ENCODE measurements at places on chromosomes 6 and 20.

- DNase-seq = no peak
Measured at GRCh38 chr20:15628851-15629353, 944.3 kb downstream of the KIF16B start.

DNA sequence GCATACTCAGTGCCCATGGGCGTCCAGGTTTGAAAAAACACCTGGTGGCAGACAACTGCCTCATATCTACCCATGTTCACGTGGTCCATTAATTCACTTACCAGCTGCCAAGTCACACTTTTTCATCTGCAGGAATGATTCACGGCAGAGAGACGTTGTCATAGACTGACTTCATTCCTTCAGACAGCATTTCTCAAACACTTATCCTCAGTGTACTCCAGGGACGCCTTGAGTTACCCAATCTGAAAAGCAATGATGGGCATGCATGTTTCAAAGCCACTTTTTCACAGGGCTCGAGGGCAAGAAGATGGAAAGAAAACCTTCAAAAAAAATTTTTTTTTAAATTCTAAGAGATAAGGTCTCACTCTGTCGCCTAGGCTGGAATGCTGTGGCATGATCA, 6.0 kb downstream of the MMP24OS start:
- no peak for DNase-seq

DNA sequence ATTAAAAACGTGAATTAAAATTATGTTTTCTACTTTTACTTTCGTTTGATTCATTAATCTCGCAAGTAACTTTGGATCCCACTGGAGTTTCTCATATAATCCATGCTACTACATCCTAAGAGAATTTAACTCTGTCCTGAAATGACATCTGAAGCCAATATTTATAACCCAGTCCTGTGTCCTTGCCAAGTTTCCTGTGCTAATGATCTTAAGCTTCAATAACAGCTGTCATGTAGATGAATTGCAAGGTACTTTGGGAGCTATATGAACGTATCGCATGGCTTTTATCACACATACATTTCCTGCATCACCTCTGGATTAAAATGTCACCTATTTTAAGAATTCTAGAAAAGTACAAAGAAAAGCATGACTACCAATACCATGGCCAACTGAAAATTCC, 833.8 kb upstream of the CITED2 start:
- no peak for DNase-seq

- no peak for DNase-seq
Measured at GRCh38 chr20:25295386-25296093, 47.7 kb downstream of the PYGB start.

DNA sequence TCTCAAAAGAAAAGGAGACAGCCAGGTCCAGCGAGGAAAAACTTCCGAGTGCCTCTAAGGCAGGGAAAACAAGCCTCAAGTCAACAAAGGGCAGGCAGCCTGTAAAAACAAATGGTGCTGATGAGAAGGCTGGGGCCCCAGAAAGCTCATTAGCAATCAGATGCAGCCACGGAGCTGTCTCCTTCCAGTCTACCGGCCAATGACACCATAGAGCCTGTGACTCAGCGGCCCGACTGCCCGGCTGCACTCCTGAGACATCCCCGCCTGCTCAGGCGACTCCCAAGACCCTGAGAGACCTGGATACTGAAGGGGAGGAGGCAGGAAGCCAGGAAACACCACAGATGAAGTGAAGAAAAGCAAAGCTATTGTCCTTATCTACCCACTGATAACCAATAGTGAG, 120.1 kb upstream of the HDDC2 start:
- no peak for DNase-seq

GRCh38 chr20:43895235-43895634, 19.4 kb upstream of the TOX2 start:
- DNase-seq = no peak

DNA sequence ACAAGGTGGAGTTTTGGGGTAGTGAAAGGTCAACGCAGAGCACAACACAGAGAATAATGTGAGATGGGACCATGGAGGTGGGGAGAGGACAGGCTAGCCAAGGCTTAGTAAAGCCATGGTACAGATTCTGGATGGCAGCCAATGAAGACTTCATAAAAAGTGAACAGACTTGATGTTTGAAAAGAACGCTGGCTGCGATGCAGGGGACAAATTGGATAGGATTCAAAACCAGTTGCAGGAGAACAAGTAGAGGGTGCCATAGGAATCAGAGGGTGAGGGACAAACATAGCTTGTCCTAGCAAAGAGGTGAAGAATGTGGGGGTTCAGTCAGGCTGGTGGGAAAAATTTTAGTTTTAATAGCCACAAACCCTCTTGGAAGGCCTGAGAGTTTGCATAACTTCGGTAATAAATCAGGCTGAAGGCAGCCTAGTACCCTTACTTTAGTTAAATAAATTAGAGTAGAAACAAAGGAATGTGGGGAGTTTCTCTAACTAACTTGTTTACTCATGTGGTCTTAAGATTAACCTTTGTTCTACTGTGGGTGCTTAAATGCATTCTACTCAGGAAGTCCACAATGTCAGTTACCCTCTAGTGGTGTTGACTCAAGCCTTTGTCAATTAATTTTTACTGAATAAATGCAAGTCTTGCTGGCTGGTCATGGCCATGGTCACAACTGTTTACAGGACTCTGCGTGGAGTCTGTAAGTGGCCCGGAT, 216.4 kb downstream of the C6orf118 start:
- no peak for DNase-seq

DNA sequence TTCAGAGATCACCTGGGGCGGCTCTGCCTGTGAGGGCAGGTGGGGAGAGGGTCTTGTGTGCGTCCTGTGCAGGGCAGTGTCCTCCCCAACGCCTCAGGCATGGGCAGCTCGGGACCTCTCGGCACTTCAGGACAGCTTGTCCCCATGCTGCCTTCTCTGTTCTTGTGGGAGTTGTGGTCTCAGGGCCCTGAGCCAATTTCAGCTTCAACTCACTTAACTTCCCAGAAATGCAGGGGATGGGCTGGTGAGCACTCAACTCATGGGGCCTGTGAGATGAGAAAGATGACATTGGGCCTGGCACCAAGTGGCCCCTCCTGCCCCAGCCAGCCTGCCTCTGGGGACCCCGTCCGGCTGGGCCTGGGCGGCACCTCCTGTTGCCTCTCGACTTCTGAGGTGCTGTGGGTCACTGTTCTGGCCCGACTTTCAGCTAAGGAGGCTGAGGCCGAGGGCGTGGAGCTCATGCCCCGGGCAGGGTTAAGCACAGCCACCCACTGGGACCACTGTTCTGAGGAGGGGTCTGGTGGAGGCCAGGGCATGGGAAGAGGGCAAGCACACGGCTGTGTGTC, 6.7 kb downstream of the RGS19 start:
- no peak for DNase-seq

GRCh38 chr6:11796829-11797228, 18.2 kb upstream of the ADTRP start:
- DNase-seq = no peak

DNA sequence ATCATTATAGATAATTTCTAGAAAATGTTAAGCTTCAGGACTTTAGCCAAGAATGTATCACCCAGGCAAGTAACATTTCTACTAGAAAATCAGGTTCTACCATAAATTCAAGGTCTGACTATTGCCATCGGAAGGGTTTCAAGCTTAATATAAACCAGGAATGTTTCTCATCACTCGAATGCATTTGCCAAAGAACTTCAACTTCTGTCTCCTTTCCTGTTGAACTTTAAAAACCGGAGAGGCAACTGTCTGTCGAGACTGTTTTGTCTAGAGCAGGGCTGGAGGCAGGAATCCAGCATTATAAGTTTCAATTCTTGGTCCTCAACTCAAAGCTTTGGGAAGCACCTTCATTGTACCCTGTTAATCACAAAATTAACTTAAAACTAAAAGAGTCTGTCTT, 264.7 kb downstream of the ZNF217 start:
- DNase-seq = no peak

DNA sequence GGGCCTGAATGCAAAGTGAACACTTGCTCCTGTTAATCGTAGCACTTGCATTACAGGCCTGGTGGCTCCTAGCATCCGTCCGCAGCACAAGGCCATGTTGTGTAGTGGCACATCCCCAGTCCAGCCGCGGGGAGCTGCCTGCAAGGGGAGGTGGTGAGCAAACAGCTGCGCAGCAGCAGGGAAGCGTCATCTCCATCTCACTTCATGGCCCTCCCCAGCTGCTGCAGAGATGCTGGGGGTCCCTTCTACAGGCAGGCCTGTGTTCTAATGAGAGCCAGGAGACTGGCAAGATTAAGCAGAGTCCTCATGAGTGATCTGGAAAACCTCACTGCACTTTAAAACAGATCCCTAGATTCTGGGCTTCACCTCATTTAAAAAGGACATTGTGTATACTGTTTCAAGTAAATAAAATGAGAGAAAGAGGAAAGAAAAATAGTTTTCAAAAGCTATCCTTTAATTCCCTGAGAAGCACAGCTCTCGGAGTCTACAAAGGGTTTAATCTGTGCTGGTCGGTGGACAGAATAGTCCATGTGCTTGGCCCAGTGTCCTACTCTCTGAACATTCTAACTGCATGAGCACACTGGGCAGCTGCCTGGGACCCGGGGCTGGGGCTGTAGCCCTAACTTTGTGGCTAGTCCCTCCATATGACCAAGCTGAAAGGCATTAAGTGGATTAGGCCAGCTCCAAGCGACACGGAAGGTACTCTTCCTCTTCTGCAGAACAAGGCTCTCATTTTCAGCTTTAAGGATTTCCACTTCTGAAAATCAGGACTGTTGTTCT, 125.8 kb downstream of the LY86 start:
- no peak for DNase-seq

GRCh38 chr20:33291830-33292355, 8.9 kb downstream of the BPIFB1 start:
- DNase-seq = peak; percentile 38

DNA sequence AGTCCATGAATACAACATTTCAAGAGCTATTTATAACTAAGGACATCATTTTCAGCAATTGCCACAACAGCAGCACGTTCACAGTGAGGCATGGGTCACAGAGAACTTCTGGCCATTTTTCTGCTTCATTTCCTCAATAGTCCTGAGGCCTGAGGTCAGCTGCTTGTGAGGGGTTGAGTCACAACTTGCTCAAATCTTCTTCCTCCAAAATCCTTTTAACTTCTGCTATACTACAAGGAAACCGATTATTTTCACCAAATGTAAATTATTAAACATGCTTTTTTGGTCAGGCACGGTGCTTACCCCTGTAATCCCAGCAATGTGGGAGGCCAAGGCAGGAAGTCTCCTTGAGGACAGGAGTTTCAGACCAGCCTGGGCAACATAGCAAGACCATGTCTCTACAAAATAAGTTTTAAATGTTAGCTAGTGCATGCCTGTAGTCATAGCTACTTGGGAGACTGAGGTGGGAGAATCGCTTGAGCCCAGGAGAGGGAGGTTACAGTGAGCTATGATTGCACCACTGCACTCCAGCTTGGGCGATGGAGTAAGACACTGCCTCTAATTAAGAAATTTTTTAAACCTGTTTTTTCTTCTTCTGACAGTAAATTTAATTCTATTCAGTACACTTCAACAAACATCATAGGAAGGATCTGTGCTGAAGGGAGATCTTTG, 11.1 kb upstream of the SLC16A10 start:
- peak; percentile 73 for DNase-seq

DNA sequence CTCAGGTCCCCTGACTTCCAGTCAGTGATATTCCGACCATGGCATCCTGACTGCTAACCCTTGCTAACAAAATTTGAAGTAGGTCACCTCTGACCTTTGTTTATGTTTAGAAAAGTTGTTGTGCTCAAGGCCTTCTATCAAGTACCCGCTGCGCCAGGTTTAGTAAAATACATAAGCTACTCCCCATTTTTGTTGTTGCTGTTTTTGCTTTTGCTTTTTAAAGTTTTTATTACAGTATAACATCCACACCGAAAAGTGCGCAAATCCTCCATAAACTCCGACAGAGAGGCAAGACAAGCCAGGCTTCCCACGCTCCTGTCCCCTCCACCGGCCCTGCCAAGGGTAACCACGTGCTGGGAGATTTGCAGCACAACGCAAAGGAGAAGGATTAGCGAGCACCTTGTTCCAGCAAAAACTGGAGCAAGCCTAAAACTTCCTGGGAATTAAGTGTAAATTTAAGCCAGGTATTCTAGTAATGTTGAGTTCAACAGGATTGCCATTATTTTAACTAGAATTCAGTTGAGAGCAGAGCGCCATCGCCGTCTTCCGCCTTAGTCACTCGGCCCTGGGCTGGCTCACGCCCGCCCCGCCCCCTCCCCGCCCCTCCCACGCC, 17.8 kb upstream of the HMGN4 start:
- peak; percentile 87 for DNase-seq
